Hematopoietic multipotent progenitor cell treated with erythropoietin and hydrocortisone succinate and interleukin-3 and kit ligand, for 4 days (in vitro differentiated cells): ENCODE measurements at places on chromosomes 7 and 10.
A peak's percentile ranks its signal among the peaks of the same experiment; 100 is the strongest.

GRCh38 chr10:88583584-88583957, 453 bp upstream of the RNLS start:
- DNase-seq = no peak

DNA sequence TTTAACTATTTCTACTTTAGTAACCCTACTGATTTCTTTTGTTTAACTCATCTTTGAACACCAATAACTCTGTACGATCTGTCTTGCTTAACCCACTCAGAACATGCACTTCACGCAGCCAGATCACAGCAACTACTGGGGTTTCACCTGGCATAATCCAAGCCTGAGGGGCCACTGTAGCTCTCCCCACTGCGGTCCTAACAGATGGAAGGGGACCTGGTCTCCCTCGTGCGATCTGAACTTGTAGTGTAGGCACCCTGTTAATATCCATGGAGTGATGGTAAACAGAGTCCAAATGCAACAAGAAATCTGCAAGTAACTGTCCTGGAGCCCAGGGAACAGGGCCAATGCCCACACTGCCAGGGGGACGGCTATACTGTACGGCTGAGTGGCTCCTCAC, 45.5 kb downstream of the INSIG1 start:
- no peak for DNase-seq

- DNase-seq = no peak
Observed at GRCh38 chr10:114970515-114970914, 32.5 kb downstream of the TRUB1 start.

DNA sequence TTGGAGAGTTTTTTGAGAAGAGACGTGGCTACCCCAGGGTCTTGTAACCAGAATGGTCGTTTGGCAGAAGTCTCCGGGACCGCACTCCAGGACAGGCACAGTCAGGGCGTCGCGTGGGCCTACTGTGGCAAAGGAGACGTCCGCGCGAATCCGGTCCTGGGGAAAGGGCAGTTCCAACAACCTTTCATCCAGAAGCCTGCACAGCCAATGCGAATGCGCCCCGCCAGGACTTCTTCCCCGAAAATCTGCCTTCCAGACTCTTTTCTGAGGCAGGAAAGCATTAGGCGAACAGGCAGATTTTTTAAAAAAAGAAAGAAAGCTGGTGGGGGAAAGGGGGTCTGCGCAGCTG, 2.0 kb downstream of the HPSE2 start:
- peak; percentile 14 for DNase-seq

GRCh38 chr7:116128139-116128538, 82.2 kb upstream of the TES start:
- DNase-seq = no peak

DNA sequence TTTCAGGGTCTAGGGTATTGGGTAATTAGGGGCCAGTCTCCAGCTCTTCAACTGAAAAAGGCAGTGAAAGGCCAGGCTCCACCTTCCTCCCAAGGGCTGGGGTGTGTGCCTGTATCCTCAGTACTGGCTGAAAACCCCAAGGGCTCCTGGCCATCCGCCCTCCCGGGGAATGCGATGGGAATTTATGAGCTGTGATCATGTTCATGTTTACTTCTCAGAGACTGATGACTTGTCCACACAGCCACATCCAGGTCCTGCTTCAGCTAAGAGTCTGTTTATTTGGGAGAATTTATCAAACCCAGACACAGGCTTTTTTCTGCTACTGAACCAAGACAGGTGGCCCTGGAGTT, 91.7 kb downstream of the CCDC3 start:
- DNase-seq = no peak

DNA sequence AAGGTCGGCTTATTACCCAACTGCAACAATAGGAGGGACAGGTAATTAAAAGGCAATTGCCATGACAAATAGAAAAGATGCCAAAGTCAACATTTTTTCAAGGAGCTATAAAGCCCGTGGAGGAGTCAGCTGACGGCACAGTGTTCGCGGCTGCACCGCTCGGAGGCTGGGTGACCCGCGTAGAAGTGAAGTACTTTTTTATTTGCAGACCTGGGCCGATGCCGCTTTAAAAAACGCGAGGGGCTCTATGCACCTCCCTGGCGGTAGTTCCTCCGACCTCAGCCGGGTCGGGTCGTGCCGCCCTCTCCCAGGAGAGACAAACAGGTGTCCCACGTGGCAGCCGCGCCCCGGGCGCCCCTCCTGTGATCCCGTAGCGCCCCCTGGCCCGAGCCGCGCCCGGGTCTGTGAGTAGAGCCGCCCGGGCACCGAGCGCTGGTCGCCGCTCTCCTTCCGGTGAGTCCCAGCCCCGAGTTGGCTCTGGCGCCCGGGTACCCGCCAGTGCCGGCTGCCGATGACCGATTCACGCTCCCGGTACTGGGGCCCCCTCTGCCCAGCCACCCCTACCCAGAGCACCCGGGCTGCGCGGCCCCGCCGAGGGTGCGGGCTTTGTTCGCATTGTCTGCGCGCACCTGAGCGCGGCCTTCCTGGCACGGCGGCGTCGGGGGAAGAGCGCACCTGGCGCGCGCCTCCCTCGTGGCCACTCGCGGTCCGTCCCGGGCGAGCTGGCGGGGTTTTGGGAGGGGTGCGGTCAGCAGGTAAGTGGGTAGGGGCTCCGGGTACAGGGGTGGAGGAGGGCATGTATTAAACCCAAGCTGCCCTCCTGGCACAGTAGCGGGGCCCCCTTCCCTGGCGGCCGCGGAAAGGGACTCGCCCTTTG, at the start of gene VWA2:
VWA2 (plus strand) TSS at position 138 of the 877 bp plus-strand sequence. CDS start 9,460 bp downstream, outside the sequence.
- peak; percentile 38 for DNase-seq

- no peak for DNase-seq
Observed at GRCh38 chr10:105964009-105964408, 1200.5 kb downstream of the SORCS1 start.

GRCh38 chr10:6929148-6929830, 349.2 kb upstream of the PRKCQ start:
- peak; percentile 60 for DNase-seq

DNA sequence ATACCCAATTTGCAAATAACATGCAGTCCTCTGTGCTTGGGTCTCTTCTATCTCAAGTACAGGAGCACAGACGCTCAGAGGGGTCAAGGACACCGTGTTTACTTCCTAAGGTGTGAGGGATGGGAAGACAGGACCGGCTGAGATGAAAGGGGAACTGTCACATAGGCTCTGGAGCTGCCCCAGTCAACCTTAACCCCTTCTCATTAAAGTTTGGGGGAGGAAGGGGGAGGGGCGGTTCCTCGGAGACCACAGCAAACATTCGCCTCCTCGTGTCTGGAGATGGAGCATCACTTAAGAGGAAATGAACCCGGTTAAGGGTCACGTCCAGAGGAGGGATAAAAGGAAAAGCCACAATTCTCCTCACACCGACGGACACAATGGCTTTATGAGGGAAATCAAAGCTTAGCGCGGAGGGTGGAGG, 1.1 kb downstream of the SH3PXD2A start:
- peak; percentile 39 for DNase-seq

GRCh38 chr10:102704915-102705314, 9.3 kb downstream of the ARL3 start:
- DNase-seq = no peak

DNA sequence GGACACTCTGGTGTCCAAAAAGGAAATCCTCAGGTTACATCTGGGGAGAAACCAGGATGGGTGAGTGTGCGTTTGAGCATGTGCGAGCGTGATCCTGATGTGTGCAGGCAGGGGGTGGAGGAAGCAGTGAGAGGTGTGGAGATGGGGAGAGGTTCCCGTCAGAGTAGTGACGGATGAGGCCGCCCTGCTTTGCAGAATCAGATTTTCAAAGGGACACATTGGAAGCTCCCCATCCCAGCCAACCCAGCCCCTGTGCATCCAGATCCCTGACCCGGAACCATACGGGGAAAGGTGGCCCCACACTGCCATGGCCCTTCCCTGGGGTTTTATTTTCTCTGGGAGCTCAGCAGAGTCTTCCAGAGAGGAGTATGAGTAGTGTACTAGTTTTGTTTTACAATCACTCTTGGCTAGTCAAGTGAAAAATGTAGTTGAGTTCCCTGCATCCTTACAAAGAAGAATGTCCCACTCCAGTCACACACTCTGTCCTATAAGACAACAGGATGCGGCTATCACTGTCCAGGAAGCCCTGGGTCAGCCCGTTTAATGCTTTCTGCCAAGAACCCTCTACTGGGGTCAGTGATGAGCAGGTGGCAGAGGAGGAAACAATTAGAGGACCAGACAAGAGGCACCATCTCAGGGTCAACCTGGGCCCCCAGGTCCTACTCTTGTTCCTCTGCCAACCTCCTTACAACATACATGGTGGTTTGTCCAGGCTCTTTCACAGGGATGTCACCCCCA, 46.8 kb upstream of the PDLIM1 start:
- no peak for DNase-seq

DNA sequence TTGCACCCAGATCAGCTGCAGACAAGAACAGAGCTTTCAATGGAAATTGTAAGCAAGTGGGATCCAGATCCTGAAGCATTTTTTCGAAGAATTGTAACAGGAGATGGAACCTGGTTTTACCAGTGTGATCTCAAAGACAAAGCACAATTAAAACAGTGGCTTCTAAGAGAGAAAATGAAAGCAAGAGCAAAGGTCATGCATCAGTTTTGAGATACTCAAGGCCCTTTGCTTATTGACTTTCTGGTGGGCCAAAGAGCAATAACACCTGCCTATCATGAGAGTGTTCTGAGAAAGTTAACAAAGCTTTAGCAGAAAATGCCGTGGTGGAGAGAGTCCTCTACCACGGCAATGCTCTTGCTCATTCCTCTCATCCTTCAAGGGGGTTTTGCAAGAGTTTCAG, 194.8 kb downstream of the TMEM178B start:
- DNase-seq = no peak

DNA sequence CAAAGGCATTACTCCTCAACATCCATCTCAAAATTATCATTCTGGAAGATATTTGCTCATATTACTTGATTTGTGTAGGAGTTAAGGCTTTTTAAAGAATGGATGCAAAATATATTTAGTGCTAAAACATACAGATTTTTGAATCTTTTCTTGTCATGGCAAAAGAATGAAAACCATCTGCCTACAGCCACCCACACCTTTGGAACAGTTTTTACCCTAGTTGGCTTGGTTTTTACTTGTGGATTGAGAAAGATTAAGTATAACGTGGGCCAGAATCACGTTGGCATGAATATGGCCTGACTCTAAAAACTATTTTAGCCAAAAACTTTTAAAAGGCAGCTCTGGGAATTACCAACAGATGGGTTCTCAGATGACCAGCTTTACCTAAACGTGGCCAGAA, 128.2 kb downstream of the SPAG6 start:
- DNase-seq = no peak

DNA sequence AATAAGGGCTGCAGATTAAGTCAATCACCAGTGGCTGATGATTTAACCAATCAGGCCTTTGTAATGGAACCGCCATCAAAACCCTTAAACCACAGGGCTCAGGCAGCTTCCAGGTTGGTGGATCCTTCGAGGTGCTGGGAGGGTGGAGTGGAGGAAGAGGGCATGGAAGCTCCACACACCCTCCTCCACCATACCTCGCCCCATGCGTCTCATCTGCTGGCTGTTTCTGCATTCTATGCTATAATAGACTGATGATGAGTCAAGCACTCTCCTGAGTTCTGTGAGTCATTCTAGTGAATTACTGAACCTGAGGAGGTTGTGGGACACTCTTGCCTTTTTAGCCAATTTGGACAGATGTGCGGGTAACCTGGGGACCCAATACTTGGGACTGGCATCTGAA, 43.9 kb downstream of the CHST15 start:
- no peak for DNase-seq

DNA sequence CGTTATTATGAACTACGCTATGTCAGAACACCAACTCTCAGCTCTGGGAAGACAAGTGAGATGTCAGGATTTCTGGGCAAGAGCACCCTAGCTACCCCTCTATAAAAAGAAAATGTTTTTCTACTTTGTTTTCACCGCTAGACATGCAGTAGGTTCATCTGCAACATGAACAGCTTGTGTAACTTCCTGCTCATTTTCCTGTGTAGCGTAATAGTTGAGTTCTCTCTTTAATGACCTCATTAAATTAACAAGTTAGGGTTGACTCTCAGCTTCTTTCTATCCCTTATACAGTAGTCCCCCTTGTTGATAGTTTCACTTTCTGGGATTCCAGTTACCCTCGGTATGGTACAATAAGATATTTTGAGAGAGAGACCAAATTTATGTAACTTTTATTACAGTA, 329.4 kb upstream of the ZNF32 start:
- peak; percentile 29 for DNase-seq

GRCh38 chr10:117610321-117610720, 67.8 kb downstream of the EMX2 start:
- DNase-seq = no peak

DNA sequence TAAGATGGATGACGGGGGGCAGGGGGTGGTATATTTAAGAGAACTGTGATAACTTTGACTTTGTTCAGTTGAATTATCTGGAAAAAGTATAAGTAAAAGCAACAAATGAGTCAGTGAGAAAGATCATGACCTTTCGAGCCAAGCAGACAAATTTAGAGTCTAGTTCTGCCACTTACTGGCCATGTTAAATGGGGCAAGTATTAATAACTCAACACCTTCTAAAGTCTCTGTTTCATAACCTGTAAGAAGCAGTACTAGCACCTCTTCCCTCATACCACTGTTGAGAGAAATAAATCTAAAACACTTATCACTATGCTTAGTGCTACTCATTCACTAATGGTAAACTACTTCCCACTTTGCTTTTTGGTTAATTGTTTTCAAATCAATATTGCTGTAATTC, 604.4 kb upstream of the LRRN3 start:
- DNase-seq = no peak

- no peak for DNase-seq
Observed at GRCh38 chr7:1092806-1093501, 5.0 kb downstream of the GPER1 start.

GRCh38 chr7:10655031-10655430, 318.6 kb upstream of the PHF14 start:
- no peak for DNase-seq

DNA sequence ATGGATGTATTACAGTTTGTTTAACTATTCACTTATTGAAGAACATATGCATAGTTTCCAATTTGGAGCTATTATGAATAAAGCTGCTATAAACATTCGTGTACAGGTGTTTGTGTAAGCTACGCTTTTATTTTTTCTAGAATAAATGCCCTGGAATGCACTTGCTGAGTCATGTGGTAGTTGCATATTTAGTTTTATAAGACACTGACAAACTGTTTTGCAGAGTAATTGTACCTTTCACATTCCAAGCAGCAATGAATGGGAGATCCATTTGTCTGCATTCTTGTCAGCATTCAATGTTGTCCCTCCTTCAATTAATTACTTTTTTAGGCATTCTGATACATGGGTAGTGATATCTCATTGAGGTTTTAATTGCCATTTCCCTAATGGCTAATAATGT, 373.6 kb upstream of the GHITM start:
- DNase-seq = no peak
